ENCODE measurements at places on chromosomes 12 and 14. TPM values are rescaled to one million over a fixed set of nuclear protein-coding genes. Genes with fewer than 3 reads are reported as not detected.

The HDAC7 gene
- 22.7 TPM for total RNA-seq

The GZMB gene
- not detected for total RNA-seq

The REP15 gene
- 210 TPM for total RNA-seq

The BBOF1 gene
- total RNA-seq: 7.5 TPM

The TAS2R7 gene
- total RNA-seq: not detected

- DNase-seq: no peak
Measured at GRCh38 chr14:32403021-32403420, 73.9 kb downstream of the AKAP6 start.

GRCh38 chr12:52052468-52053186 is 1.4 kb downstream of the NR4A1 start:
- DNase-seq: peak; percentile 71

- peak; percentile 72 for DNase-seq
Measured at GRCh38 chr14:74140374-74140850, 55.7 kb downstream of the LIN52 start.

DNA sequence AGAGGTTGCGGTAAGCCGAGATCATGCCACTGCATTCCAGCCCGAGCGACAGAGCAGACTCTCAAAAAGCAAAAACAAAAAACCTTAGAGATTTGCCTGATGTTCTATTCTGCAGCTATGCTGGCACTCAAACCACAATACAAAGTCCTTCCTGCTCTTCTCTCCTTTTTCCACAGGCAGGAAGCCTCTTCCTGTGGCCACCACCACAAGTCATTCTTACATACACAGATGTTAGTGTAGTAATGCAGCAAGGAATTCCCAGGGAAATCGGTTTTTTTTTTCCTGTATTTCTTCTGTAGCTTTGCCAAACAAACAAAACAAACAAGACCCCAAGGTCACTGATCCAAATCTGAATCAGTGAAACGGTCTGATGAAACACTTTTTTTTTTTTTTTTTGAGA is 104.3 kb downstream of the FIGNL2 start:
- no peak for DNase-seq

DNA sequence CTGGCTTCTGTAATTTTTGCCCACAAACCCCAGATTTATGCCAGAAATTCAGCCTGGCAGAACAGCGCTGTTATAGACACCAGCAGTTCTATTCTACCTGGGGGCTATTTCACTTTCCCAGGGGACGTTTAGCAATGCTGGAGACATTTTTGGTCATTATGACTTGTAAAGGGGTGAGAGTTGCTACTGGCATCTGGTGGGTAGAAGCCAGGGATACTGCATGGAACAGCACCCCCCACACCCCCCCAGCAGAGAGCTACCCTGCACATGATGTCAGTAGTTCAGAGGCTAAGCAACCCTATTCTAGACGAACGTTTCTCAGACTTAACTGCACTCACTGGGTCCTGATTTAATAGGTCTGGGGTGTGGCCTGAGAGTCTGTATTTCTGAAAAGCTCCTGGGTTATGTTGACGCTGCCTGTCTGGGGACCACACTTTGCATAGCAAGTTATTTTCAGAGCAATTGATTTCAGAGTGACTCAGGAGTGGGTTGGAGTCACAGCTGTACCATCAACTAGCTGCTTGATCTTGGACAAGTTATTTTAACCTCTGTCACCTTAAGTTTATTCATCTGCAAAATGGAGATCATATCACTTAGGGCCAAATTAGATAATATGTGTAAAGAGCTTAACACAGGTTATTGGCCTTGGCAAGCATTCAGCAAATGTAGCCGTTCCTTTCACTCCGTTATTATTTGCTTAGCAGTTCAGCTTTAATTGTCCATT is 48.5 kb downstream of the CHST11 start:
- peak; percentile 36 for DNase-seq

DNA sequence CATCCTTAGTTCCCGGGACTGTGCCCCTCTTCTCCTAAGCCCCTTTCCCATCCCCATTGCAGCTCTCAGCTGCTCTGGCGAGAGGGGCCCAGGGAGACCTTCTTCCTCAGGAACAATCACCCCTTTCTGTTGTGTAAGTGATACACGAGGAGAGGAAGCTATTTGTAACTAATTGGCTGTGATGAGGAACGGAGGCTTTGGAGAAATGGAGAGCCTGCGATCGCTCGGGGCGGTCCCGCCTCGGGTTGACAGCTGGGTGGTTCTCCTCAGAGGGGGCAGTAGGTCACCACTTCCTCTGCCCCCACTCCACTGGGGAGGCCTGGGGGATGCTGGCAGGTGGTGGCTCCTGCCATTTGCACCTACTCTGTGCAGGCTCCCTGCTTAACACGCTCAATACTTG is 6.6 kb upstream of the PGF start:
- no peak for DNase-seq

DNA sequence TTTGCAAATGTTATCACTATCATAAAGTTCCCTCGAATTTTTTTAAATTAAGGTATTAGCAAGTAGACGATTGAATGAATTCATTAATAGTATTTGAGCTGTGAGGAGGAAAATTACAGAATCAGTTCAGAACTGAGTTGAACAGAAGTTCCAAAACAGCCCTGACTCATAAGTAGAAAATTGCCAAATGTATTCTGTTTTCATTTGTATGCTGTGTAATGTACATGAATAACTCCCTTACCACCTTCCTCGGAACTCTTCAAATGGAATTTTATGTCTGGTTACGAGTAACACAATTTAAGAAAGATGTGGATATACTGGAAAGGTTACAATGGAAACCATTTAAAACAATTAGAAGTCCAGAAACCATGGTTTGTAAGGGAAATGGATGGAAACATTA is 283.3 kb upstream of the FAR2 start:
- DNase-seq: no peak

DNA sequence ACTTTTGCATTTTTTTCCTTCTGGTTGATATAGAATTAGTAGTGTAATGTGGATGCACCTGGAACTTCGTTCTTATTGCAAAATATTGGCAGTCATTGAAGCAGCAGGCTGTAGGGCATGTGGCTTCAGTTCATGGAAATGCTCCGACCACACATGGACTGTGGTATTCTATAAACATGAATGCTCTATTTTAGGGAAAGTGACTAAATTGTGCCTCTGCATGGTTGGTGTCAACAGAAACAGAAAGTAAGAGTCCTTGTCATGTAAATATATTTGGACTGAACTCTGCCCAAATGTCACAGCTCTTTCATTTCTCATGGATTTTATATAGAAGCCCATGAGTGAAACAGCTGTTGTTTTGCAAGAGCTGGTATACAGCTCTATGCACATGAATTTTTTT is 917.0 kb downstream of the LRFN5 start:
- DNase-seq: no peak

The PRICKLE1 gene
- total RNA-seq: 1.2 TPM

The ACTN1 gene
- total RNA-seq: 130 TPM

The PTGDR gene
- 12.3 TPM for total RNA-seq
